Smooth muscle cell of the pulmonary artery (primary cell): ENCODE measurements at places on chromosomes 3 and 15. TPM values are rescaled to one million over a fixed set of nuclear protein-coding genes. Genes with fewer than 3 reads are reported as not detected.

Gene AMIGO3
- total RNA-seq: not detected in 2 replicates

Gene CHRM5
- total RNA-seq: 0.07 TPM in 1 of 2 replicates, not detected in the other

Gene SLC22A14
- 0.46 and 0.66 TPM in 2 replicates for total RNA-seq

Gene TRAT1
- not detected in 2 replicates for total RNA-seq

Gene RPL15
- 1,284 and 1,661 TPM in 2 replicates for total RNA-seq

Gene GUCA1C
- not detected in 2 replicates for total RNA-seq

Gene MST1R
- 0.79 and 1.4 TPM in 2 replicates for total RNA-seq

Gene GATM
- total RNA-seq: 0.20 TPM in 2 replicates

Gene CSPG5
- 0.26 and 0.30 TPM in 2 replicates for total RNA-seq

Gene RBSN
- total RNA-seq: 27.9 and 30.5 TPM in 2 replicates

Gene WDR6
- total RNA-seq: 86.2 and 121 TPM in 2 replicates

Gene HRG
- not detected in 2 replicates for total RNA-seq

Gene FAM107A
- total RNA-seq: 0.07 TPM in 1 of 2 replicates, not detected in the other

Gene CAPN3
- total RNA-seq: 1.6 and 2.7 TPM in 2 replicates

Gene NR2E3
- total RNA-seq: 0.13 and 0.20 TPM in 2 replicates

Gene LSG1
- total RNA-seq: 25.9 and 33.4 TPM in 2 replicates

Gene GOLGA6D
- total RNA-seq: not detected in 2 replicates

Gene RBP2
- total RNA-seq: not detected in 2 replicates

Gene PLD1
- 16.9 and 36.3 TPM in 2 replicates for total RNA-seq

Gene NAALADL2
- 13.9 and 18.4 TPM in 2 replicates for total RNA-seq

Gene GOLGA8H
- 0.30 and 0.39 TPM in 2 replicates for total RNA-seq

Gene AQP9
- total RNA-seq: not detected in 2 replicates

Gene ADAMTS7
- 18.8 and 35.3 TPM in 2 replicates for total RNA-seq

Gene ACTC1
- 0.23 TPM in 1 of 2 replicates, not detected in the other for total RNA-seq

Gene RLBP1
- total RNA-seq: not detected in 2 replicates

Gene UCN2
- total RNA-seq: 0.98 and 1.4 TPM in 2 replicates

Gene OR5K2
- total RNA-seq: not detected in 2 replicates

Gene CCDC13
- total RNA-seq: 0.26 and 0.36 TPM in 2 replicates

Gene PLA2G4D
- under 0.01 TPM in 1 of 2 replicates, not detected in the other for total RNA-seq

Gene FBLN2
- total RNA-seq: 133 and 498 TPM in 2 replicates

Gene MUSTN1
- 0.13 TPM in 1 of 2 replicates, not detected in the other for total RNA-seq

Gene SCAANT1
- not detected in 2 replicates for total RNA-seq

Gene LAMB2
- total RNA-seq: 2,135 and 2,279 TPM in 2 replicates

Gene POPDC2
- 0.23 and 0.33 TPM in 2 replicates for total RNA-seq

Gene TM4SF4
- 0.89 and 2.4 TPM in 2 replicates for total RNA-seq

Gene VIPR1
- total RNA-seq: 2.2 and 8.3 TPM in 2 replicates

Gene MYL3
- not detected in 2 replicates for total RNA-seq

Gene CASR
- total RNA-seq: not detected in 2 replicates

Gene LDHAL6B
- total RNA-seq: not detected in 2 replicates

Gene SLC24A5
- total RNA-seq: not detected in 2 replicates

Gene CSNK1G1
- total RNA-seq: 25.0 and 27.2 TPM in 2 replicates
